ENCODE measurements at places on chromosomes 3 and 15.

DNA sequence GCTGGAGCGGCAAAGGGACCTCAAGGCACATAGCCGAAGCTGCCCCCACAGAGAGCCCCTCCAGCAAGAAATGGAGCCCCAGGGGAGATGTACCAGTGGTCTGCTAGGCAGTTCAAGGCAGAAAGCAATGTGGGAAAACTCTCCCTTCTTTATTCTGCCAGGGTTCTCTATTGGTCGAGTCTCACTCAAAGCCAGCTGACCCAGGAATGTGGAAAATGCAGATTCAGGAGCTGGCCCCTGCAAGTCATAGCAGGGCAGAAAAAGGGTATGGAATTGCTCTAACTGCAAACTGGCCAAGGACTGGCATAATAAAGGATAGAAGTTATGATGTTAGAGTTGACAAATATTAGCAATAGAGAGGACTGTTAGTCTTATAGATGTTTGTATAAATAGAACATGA, 4.0 kb upstream of the TOPAZ1 start:
- no peak for DNase-seq

DNA sequence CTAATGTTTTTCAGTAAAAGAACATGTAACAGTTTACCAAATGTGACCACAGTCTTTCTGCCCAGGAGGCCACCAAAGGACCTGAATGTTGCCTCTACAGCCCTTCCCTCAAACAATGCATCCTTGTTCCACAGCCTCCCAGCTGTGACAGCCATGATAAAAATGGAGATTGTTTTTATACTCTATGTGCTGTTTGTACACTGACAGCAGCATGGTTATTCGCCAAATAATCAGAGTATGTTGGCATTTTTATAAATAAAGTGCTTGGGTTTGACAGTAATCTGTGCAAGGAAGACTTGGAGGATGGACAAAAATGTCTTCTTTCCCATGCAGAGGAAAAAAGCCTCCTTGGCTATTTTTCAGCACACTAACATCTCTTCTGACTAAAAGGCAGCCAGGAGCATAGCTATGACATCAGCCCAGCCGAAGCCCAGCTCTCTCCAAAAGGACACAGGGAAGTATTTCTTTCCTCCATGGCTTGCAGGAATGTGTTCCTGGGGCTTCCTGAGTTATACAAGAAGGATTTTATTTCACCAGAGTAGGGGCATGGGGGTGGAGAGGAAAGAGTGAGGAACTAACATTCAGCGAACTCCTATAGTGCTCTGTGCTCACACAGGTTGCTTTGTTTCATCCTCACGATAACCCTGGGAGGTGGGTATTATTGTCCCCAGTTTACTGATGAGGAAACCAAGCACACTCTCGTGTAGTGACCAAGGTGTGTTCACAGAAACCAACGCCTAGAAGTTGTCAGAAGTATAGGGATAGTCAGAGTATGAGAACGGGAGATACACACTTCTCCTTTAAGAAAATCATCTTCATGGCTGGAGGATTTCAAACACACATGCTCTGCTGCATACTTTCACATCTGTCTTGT, 339.7 kb downstream of the MECOM start:
- no peak for DNase-seq

GRCh38 chr3:52534281-52535183, 875 bp upstream of the NT5DC2 start:
- DNase-seq: no peak

DNA sequence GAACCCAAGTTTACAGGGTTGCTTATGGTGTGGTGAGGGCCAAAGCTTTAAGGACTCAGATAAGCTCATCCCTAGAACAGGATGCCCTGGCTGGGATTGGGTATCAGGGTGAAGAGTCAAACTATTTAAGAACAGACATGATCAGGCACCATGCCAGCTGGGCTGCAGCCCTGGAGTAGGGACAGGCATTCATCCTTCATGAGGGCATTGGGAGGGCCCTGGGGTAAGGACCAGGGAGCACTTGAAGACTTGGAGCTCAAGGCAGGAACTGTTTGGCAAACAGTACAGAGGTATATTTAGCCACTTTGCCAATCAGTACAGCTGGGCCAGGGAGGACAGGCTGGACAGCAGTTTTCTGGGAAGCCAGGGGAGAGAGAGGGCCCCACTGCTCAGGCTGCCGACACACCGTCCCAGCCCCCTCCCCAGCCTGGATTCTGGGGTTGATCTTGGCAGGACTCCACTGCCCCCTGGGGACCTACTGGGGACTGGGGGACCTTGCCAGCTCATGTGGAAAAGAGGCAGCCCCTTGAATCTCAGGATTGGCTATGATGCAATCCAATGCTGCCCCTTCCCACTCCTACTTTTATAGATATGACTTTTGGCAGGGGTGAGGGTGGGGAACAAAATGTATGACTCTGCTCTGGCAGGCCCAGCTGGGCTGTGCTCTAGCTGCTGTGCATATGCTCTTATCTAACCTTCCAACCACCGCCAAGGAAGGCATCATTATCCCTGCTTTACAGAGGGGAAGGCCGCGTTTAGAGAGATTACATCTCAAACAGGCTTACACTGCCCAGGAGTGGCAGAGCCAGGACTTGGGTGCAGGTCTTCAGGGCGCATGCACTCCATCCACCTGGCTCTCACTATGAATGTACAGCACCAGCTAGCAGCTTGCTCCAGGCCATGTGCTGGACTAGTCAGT, 2.3 kb downstream of the PLA2G4E start:
- DNase-seq: no peak

GRCh38 chr3:152379415-152380042, 110.8 kb downstream of the MBNL1 start:
- DNase-seq: no peak

DNA sequence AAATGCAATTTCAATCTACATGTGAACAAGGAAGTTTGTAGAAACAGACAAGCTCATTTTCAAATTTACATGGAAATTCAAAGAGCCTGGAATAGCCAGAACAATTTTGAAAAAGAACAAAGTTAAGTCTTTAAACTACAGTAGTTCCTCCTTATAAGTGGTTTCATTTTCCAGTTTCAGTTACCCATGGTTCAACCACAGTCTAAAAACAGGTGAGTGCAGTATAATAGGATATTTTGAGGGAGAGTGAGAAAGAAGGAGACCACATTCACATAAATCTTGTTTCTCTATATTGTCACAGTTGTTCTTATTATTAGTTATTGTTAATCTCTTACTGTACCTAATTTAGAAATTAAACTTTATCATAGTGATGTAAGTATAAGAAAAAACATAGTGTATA, 45.8 kb upstream of the FOXB1 start:
- no peak for DNase-seq
